CD4-positive, alpha-beta T cell treated with Interleukin-12 subunit alpha and Interleukin-12 subunit beta, for 1 hour (primary cell): ENCODE measurements at places on chromosomes 2 and 18.

GRCh38 chr18:933082-933481 lies 28.4 kb downstream of the ADCYAP1 start:
- DNase-seq, result no peak

DNA sequence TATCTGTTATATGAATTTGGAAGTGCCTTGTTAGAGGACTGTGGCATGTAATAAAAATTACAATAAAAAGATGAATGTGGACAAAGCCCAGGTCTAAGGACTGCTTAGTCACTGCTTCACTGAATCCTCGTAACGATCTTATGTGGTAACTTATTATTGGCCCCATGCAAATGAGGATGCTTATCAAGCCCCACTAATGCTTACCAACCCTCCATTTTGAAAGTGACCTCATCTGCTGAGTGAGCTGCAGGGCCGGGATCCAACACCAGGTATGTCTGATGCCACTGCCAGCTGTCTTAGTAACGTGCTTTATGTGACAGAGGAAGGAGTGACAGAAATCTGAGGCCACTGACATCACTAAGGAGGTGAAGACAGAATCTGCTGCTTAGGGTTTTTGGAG lies 65.3 kb upstream of the CCDC85A start:
- no peak for DNase-seq

- DNase-seq, result no peak
Observed at GRCh38 chr18:37335409-37335736, 230.2 kb downstream of the CELF4 start.

DNA sequence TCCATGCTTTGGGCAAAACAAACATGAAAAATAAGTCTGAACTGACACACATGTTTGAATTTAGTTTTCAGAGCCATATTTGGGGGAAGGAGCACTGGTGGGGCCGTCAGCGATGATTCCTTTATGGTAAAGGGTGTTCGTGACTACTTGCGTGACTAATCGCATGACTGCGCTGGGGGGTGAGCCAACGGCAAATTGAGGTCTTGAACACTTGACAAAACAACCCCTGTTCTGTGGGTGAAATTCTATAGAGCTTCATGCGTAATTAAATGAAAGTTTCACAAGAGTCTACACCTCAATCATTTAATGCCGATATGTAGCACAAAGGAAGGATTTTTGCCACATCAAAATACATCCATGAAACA lies 127.5 kb upstream of the CYP1B1 start:
- no peak for DNase-seq

DNA sequence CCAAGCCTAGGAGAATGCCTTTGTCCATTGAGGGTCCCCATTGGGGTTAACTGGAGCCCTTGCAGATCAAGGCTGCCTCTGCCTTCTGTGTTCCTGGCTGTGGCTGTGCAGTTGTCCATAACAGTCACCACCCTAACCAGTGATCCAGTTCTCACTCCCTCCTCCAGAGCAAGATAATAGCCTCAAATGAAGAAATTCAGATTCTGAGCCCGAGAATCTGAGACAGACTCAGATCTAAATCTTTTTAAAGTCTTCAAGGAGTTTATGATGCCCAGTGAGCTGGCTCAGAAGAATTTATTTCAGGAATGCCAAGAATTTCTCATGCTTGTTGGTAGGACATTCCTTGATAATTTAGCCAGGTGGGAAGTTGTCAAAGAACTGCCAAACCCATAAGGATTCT lies 44.3 kb upstream of the RAB6C start:
- DNase-seq, result no peak

- DNase-seq, result no peak
Observed at GRCh38 chr18:25669741-25670140, 317.8 kb upstream of the ZNF521 start.
